ENCODE measurements at places on chromosomes 1 and 21.

- no peak for DNase-seq
These were observed 108.2 kb upstream of the TNFSF4 start for GRCh38 chr1:173315296-173315695.

DNA sequence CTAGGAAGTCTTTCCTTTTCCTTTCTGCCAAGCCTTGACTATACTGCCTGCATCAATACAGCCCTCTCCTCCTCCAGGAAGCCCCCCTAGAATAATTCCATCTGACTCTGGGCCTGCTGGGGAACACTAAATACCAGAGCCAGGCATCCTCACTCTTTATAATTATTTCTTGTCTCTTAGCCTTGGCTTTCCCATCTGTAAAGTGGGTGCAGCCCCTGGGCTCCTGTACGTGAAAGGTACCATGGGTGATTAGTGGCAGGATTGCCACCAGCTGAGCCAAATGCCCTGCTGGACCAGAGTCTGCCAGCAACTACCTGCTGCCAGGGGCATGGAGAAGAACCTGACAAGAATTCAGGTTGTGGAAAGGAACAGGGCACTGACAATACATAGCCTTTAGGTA is 58.7 kb downstream of the LGR6 start:
- no peak for DNase-seq

DNA sequence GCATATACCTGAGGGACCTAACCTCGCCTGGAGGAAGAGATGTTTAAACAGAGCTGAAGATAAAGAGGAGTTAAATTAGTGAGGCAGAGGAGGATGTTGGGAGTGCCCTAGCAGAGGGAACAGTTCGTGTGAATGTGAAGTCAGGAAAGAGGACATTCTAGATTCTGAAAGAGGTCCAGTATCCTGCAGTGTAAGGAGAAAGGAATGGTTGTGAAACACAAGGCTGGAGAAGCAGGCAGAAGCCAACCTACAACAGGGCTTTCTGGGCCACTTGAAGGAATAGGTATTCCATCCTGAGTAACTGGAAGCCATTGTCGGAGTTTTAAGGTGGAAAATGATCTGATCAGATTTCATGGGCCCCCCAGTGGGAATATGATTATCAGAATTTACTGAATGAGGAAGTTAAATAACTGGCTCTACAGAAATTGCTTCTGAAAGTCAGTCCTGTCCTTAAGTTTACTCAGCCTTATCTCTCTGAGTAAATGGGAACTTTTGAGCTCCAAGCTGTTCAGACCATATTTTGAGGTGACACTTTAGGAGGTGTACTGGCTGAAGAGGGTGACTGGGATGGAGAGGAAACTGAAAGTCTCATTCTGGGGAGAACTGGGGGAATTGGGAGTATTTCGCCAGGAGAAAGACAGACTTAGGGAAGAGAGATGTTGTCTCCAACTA is 24.4 kb upstream of the FAAH start:
- no peak for DNase-seq

DNA sequence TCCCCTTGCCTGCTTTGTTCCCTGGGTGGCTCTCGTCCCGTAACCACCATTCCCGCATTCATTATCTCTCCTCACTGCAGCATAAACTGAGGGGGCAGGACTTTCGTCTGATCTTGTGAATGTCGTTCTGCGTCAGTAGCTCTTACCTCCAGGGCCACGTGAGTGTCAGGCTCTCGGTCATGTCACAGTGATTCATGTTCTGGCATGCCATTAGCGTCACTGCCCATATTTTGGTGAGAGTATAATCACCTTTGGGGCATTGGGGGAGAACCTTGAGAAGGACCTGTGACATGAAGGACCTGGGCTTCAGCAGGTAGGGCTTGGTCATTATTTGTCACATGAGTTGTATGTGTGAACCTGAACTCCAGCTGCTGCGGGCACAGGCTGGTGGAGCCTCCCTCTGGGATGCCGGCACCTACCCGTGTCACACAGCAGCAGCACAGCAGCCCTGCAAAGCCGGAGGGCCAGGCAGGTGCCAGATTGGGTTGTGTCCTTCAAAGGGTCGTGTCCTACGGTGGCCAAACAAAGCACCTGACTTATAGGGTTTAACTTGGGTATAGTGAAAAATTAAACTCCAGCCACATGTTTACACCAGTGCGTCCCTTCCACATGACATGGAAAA is 68.5 kb downstream of the BACE2 start:
- DNase-seq = no peak

Data from CD4-positive, alpha-beta T cell (primary cell).